KBM-7 (cell line): ENCODE measurements at places on chromosomes 16 and 17.
A peak's percentile ranks its signal among the peaks of the same experiment; 100 is the strongest.

- DNase-seq, result peak; percentile 95
These were observed 17.8 kb downstream of the RGS9 start for GRCh38 chr17:65154770-65155589.

- DNase-seq, result peak; percentile 73
These were observed 27.9 kb upstream of the OR4D1 start for GRCh38 chr17:58120195-58120822.

DNA sequence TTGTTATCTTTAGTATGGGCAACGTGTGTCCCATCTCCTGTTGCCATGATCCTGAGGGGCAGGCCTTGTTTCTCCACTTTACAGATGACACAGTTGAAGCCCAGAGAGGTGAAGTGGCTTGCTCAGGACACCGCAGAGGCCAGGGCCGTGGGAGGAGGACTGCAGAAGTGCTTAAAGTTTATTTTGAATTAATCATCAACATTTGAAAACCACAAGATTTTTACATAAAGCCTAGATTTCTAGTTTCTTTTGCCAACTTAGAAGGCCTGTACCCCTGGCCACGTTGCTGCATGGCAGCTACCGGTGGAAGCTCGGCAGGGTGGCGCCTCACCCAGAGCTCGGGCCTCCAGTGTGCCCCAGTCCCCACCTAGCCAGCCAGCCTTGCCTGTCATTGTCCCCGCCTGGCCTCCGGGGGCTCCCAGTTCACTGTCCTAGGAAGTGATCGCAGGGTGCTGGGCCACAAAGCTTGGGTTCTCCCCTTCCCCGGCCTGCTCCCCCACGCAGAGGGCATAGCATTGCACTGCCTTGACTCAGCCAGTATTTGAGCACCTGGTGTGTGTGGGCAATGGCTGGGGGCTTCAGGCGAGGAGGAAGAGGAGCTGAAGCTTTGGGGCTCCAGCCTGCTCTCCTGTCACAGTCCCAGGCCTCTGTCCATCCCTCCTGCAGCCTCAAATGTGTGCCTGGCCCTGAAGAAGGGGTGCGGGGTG is 14.8 kb upstream of the ADCY7 start:
- no peak for DNase-seq

GRCh38 chr17:41965694-41966462 is 717 bp upstream of the CNP start:
- peak; percentile 24 for DNase-seq
